ENCODE measurements at places on chromosomes 7 and 10.

DNA sequence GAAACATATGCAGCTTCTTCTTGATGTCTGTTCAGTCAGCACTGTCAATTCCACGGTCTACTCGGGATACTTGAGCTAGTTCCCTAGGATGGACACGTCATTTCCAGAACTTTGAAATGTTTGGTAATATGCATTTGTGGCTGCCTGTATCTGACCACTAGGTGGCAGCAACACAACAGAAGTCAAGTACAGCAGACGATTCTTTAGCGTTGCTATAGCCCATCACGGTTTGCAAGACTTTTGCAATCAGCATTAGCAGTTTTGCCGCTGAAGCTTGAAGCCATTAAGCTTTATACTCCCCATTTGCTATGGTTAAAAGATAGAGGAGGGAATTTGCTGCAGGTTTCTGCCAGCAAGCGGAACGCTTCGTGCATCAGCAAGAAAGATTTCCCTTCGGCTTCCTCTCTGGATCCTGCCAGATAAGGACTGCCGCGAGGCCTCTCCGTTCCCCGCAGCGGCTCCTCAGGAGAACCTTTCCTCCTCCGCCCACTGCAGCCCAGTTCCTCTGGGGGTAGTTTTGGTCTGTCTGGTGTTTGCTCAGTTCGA is 63.5 kb downstream of the ABCC2 start:
- peak; percentile 60 for DNase-seq

DNA sequence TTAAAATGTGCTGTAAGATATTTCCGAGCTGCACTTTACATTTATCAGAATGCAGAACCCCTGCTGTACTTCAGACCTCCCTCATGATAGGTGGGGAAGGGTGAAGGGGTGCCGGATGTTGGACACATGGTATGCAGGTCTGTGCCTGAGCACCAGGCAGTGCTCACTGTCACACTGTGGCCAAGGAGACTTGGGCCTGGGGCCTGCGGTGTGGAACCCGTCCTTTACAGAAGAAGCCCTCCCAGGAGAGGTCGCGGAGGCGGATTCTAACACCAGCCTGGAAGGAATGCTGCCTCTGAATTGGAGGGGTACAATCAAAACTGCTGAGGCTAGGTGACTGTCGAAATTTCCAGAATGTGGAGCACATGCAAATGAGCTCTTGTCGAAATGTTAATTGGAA is 34.5 kb downstream of the DNAJB6 start:
- DNase-seq: no peak

DNA sequence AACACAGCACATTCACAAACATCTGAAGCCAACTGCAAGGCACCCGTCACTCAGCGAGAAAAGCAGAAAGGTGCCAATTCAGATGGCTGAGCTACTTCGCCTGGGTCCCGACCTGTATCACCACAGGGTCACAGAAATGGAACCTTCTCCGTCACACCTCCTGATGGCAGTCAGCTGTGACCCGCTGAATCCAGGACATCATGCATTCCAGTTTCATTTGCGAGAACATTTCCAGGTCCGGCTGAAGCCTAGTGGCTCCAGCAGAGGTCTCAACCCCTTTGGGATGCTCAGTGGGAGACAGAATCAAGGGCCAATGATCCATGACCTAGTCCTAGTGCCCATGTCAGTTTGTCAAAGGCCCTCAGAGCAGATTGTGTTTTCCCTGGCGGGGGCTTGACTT is 193.6 kb upstream of the KLF14 start:
- no peak for DNase-seq

GRCh38 chr10:17854044-17854652 is 45.0 kb downstream of the MRC1 start:
- no peak for DNase-seq

- peak; percentile 8 for DNase-seq
These were observed 133.7 kb upstream of the RSU1 start for GRCh38 chr10:16950656-16951601.

- peak; percentile 77 for DNase-seq
These were observed 514.8 kb downstream of the DNAJB6 start for GRCh38 chr7:157851501-157852067.

DNA sequence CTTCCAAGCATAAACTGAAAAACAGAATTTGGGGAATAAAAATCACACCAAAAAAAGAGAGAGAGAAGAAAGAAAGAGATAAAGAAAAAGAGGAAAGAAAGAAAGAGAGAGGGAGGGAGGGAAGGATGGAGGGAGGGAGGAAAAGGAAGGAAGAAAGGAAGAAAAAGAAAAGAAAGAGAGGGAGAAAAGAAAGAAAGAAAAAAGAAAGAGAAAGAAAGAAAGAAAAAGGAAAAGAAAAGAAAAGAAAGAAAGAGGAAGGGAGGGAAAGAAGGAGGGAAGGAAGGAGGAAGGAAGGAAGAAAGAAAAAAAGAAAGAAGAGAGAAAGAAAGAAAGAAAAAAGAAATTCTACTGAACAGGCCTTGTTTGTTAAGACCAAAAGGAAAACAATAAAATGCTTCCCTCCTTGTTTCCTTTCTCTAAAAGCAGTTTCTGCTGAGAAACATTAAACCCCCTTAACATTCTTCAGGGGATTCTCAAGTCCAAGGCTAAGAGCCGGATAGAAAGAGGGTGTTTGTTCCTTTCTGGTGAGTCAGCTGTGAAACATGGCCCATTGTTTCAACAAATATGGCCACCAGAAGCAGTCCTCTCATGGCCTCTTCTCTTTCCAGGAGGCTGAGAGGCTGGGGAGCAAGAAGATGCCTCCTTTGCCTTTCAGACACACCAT is 46.9 kb upstream of the GPAM start:
- DNase-seq: no peak

DNA sequence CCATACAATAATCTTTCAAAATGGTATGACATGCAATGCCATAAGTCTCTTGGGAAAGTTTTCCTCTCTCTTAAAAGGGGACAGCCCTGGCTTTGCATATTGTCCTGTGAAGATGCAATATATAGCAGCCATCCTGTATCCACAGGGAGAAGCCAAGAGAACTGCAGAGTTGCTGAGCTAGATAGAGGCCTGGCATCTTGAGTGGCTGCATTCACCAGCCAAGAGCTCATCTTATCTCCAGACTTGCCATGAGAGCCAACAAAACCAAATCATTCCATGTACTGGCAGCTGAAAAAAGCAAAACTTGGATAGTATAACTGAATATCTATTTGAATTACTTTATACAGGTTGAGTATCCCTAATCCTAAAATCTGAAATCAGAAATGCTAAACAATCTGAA is 348.8 kb downstream of the CALN1 start:
- DNase-seq: no peak

DNA sequence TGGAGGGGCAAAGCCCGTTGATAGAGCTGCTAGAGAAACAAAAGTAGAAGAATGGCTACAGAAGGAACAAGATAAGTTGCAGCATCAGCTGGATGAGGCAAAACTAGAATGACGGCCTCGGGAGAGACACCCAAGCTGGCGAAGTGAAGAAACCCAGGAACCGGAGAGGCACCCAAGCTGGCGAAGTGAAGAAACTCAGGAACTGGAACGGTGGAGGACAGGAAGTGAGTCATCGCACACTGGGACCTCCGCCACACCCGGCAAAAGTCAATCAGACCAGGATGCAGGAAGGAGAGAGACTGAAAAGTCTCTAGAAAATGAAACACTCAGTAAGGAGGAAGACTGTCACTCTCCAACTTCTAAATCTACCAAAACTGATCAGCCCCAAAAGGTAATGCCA is 133.0 kb upstream of the NEBL start:
- no peak for DNase-seq

GRCh38 chr10:116418389-116418788 is 9.3 kb upstream of the PNLIPRP3 start:
- DNase-seq: no peak

GRCh38 chr7:73366127-73366526 is 38.2 kb downstream of the FKBP6 start:
- no peak for DNase-seq

DNA sequence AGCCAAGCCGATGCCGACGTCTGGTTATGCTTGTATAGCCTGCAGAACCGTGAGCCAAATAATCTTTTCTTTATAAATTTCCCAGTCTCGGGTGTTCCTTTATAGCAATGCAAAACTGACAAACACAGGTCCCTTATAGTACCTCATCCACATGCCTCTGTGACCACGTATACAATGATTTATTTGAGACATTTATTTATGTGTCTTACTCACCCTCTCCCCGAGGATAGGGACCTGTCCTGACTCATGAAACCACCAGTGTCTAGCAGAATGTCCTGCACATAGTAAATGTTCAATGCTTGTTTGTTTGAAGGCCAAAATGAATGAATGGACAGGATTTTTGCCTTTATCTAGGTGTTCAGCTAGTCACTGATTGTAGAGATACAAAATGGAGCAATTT is 147.9 kb upstream of the FZD8 start:
- DNase-seq: no peak

DNA sequence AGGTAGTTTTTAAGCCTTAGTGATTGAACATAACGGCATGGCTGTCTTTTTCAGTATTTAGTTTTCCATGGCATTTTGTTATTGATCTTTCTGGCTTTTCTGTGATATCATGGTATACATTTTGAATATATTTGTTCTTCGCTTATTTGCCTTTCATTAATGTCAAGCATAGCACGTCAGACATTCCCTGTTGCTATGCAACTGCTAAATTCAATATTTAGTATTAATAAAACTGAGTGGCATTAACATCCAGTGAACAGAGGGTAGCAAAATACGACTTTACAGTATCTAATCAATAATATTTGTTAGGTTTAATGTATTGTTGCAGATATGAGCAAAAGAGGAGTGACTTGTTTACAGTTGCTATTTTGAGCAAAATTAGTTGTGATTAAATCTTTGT is 72.5 kb downstream of the LCOR start:
- no peak for DNase-seq

DNA sequence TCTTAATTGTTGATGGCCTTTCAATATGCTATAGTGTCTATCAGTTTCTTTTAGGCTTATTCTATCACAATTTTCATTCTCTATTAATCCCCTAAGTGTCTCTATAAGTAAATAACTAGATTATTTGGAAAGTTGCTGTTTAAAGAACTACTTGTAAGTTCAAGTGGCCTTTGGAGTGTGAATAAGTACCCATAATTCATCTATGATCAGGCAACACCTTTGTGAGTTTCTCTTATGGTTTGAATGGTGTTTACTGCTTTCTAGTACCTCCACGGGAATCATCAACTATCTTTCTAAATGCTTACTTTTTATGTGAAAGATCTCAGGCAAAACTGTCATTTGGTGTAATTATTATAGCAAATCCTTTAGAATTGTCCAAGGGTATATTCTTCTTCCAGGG is 166.7 kb downstream of the POU6F2 start:
- no peak for DNase-seq

GRCh38 chr7:11341285-11341944 is 367.7 kb downstream of the PHF14 start:
- DNase-seq: no peak
